ENCODE measurements at places on chromosomes 11 and 22.

DNA sequence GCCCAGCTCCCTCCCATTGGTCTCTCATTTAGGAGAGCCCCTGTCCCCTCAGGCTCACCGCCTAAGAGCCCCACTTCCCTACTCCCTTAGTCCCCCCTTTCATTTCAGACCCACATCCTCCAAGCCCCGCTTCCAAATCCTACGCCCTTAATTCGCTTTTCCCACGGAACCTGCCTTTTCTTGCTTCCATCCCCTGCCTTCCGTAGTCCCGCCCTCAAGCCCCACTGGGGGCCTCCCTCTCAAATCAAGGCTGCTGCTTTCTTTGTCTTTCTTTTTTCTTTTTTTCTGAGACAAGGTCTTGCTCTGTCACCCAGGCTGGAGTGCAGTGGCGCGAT lies 396 bp downstream of the CCDC157 start:
- no peak for DNase-seq

GRCh38 chr22:42500836-42501179 lies 18.8 kb downstream of the RRP7A start:
- no peak for DNase-seq

GRCh38 chr22:37515901-37516300 lies 3.3 kb downstream of the CARD10 start:
- no peak for DNase-seq

DNA sequence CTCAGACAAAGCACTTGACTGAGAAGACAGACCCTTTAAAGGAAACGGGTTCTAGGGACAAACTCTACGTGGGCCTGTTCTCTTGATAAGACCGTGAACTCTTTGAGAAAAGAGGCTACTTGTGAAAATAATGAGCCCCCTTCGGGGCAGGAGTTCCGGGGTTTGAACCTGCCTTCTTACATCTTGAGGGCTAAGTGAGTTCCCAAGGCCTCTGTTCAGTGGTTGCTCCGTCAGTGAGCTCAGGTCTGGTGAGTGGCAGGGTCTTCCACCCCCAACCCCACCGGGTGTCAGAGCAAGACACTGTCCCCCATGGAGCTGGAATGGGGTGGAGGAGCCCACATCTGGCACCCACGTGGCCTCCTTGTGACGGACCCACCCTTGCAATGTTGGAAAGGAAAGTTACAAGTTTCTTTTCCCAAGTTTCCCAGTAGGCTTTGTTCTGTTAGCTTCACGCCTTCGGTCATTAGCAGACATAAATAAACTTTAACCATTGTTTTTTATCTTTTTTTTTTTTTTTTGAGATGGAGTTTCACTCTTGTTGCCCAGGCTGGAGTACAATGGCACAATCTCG lies 6.3 kb upstream of the SAMM50 start:
- no peak for DNase-seq

- no peak for DNase-seq
These were observed 428.8 kb downstream of the DYNC2H1 start for GRCh38 chr11:103537904-103538502.

DNA sequence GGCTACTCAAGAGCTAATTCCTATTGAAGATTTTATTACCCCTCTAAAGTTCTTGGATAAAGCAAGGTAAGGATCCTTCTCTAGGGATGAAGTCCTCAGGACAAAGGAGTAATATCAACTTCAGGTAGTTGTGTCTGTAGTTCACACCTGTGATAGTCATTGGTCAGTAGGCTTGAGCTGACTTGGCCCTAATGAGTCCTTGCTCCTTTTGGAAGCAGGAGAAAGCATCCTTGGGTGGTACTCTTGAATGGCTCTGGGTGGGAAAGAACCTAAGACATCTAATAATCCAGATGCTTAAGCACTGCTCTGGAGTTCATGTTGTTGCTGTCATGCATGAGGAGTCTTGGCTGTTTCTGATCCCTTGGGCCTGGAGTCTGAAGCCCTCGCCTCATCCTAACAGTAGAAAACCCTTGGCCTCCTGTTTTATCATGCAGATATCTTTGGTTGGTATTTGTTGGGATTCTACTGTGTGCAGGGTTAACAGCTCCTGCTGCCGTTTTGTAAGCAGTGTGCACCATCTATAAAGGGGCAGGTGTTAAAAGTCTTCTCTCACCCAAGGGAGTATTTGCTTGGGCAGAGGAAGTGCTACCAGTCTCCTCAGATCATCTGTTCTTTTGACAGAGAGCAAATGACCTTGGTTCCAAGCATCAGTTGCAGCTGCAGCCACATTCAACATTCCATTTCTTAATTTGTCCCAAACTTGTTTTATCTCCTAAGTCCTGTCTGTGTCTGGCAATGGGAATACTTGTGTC lies 2.7 kb downstream of the MRPL40 start:
- DNase-seq, result no peak

- DNase-seq, result no peak
These were observed 125.8 kb downstream of the MICAL2 start for GRCh38 chr11:12235947-12236743.

GRCh38 chr11:26134053-26134452 lies 197.9 kb upstream of the ANO3 start:
- DNase-seq, result no peak

GRCh38 chr11:117419482-117420142 lies 92.0 kb downstream of the CEP164 start:
- no peak for DNase-seq

DNA sequence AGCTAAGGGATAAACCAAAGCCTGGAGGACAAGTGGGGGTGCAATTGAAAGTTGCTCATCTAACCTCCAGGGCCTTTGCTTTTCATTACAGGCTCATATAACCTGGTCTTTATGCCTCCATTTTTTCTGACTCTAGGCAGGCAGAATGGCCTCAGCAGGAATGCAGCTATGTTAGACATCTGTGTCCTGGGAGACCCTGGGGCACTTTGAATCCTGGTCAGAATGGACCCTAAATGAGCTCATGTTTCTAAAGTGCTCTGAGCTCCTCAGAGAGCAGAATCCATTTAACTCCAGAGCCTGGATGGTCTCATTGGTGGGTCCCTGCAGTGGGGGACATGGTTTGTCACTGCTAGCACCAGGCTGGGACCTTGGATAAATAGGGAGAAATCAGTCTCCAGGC lies 177.3 kb downstream of the KIRREL3 start:
- DNase-seq, result no peak

GRCh38 chr22:45452565-45453379 lies 39.3 kb downstream of the RIBC2 start:
- DNase-seq, result no peak

- no peak for DNase-seq
These were observed 165.7 kb downstream of the COMMD9 start for GRCh38 chr11:36123336-36124101.

- no peak for DNase-seq
These were observed 30.5 kb downstream of the KCNQ1 start for GRCh38 chr11:2475136-2475918.

GRCh38 chr11:75077316-75077715 lies 19.4 kb downstream of the OR2AT4 start:
- DNase-seq, result no peak
